ENCODE measurements at places on chromosomes 16 and 17.

- DNase-seq = no peak
These were observed 23.1 kb downstream of the PITPNC1 start for GRCh38 chr17:67400193-67400592.

DNA sequence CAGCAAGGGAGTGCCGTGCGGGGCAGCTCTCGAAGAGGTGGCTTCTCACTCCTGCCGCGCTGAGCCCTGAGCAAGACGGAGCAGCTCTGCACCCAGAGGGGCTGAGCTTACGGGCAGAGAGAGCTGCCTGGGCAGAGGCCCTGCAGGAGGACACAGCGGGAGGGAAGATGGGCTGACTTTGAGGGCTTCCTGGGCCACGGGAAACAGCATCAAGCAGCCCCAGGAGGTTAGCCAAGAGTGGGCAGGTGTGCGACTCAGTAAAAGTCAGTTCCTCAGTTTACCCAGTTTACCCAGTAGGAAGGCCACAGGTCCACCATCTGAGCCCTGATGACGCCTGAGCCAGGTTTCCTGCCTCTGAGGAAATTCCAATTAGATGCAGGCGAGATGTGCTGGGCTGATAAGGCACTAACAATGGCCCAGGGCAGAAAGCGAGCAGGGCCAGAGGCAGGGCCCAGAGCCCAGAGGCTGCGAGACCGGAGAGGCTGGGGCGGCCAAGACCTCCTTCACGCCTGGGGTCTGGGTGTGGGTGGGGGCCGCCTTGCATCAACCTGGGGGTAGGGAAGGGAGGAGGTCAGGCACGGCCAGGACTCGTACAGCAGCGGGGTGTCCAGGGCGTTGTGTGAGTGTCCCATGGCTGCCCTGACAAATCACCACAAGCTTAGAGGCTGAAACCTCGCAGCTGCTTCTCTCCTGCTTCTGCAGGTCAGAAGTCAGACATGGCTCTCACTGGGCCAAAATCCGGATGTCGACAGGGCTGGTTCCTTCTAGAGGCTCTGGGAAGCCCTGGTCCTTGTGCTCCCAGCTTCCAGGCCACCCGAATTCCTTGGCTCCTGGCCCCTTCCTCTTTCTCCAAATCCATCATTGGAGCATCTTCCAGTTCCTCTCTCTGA, 32.0 kb upstream of the CIBAR2 start:
- DNase-seq = no peak

DNA sequence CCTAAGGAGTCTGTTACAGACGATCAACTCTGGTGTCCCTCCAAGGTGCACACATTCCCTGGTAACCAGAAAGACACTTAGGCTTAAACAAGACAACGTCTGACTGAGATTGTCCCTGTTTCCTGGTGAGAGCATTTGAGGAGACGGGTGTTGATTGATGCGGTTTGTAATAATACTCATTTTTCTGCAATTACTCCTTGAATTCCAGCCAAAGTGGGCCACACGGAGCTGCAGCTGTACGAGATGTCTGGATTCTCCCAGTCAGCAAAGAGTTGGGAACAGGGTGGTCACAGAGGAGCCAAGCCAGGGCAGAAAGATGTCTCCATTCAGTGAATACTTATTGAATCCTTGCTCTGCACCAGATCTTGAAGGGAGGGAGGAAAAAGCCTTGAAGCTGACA, 30.9 kb upstream of the CES5A start:
- no peak for DNase-seq

- no peak for DNase-seq
These were observed 34.5 kb downstream of the HSBP1 start for GRCh38 chr16:83842291-83842690.

DNA sequence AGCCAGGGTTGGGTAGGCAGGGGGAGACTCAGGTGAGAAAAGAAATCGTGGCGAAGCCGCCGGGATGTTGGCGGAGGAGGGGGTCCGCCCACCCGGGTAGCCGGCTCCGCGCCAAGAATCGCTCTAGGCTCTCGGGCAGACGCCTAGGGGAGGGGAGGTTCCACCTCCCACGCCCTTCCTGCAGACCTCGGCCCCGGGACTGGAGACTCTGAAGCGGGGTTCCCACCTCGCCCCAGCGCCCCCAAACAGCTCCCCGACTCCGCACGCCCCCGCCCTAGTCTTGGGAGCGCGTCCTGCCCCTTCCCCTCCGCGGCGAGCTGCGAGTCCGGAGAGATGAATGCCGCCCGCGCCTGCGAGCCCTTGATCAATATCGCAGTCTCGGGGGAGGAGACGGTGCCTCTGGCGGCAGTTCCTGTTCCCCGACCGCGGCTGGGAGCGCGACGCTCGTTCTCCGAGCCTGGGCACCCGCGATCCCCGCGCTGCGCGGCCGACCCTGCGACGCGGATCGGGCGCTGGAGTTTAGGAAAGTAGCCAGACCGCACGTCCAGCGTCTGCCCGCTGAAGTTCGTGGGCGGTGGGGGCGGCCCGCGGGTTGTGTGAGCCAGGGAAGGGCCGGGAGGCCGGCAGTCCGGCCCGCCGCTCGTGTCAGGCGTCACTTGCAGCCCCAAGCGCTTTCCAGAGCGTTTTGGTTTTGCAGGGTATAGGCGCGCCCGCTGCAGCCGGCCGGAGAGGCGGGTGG, 790 bp downstream of the CRHR1 start:
- DNase-seq = peak; percentile 54

GRCh38 chr17:8753976-8754440, 4.3 kb downstream of the SPDYE4 start:
- DNase-seq = no peak

GRCh38 chr16:50535506-50536257, 12.5 kb upstream of the NKD1 start:
- no peak for DNase-seq

DNA sequence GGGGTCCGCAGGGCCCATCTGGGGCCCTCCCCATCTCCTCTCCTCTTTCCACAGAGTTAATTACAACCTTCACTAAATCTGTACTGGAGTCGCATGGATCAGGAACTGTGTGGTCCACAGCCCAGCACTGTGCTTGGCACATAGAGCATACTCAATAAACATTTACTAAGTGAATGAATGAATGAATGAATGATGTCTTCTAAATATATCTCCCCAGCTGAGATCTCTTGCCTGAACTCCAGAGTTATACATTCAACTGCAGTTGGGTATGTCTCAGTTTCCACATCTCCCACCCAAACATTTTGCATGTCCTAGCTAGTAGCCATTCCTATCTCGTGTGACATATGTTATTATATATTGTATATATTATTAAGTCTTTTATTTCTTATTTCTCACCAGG, 28.7 kb upstream of the IL21R start:
- no peak for DNase-seq
